ENCODE measurements at places on chromosomes 2 and 18.

DNA sequence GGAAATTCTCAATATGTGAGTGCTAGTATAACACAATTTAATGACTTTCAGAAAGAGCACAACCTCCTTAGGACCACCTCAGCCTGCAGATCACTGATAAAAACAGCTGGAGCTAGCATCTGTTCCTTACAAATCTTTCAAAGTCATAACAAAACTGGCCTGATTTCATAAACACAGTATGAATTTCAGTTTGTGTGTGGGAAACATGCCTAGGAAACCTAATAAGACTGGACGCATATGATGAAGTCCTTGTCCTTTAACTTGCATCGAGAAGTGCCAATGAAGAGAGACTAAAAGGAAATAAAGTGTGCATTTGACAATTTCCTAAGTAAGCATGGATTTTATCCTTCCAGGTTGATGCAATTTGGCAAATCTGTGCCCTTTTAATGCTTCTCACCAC lies 74.1 kb upstream of the KLHL14 start:
- no peak for DNase-seq

DNA sequence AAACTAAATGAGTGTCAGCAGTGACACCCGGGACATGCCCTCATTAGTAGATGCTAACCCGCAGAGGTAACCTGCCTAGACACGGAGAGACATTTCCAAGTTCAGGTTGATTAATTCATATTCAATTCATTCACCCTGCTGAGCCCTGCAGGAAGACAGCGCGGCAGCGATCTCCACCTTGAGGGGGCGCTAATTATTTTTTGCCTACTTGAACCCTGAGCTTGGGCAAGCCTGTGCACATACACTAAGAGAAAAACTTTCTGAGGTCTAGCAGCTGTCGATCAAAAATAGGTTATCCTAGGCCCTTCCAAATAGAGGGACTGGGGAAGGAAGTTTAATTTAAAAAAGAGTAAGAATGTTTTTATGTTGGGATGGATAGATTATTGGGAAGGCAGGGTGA lies 1.3 kb upstream of the LYPD6 start:
- no peak for DNase-seq

- DNase-seq, result no peak
These were observed 274.8 kb downstream of the AGAP1 start for GRCh38 chr2:235768606-235769005.

DNA sequence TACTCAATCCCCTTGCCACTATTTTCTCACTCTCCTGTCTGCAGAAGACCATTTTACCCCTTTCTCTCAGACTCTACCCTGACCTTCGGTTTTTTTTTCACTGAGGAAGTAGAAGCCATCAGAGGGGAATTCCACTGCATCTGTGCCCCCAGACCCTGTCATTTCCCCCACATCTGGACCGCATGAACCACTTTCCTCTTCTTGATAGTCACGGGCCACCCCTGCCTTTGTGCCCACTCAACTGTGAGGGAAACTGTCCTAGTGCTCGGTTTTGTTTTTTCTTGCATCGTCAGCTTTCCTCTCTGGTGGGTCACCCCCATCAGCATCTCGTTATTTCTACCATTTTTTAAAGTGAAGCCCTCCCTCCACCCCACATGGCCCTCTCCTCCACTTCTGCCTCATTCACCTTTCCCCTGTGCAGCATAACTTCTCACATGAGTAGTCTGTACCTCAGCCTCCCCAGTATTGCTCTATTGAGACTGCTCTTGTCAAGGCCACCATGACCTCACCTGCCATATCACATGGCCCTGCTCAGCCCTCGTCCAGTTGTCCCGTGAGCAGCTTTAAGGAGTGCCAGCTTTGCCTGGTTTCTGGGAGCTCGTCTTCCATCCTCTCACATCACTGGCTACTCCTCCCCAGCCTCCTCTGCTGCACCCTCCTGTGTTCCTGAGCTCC lies 32.4 kb downstream of the TMEM87B start:
- DNase-seq, result no peak

DNA sequence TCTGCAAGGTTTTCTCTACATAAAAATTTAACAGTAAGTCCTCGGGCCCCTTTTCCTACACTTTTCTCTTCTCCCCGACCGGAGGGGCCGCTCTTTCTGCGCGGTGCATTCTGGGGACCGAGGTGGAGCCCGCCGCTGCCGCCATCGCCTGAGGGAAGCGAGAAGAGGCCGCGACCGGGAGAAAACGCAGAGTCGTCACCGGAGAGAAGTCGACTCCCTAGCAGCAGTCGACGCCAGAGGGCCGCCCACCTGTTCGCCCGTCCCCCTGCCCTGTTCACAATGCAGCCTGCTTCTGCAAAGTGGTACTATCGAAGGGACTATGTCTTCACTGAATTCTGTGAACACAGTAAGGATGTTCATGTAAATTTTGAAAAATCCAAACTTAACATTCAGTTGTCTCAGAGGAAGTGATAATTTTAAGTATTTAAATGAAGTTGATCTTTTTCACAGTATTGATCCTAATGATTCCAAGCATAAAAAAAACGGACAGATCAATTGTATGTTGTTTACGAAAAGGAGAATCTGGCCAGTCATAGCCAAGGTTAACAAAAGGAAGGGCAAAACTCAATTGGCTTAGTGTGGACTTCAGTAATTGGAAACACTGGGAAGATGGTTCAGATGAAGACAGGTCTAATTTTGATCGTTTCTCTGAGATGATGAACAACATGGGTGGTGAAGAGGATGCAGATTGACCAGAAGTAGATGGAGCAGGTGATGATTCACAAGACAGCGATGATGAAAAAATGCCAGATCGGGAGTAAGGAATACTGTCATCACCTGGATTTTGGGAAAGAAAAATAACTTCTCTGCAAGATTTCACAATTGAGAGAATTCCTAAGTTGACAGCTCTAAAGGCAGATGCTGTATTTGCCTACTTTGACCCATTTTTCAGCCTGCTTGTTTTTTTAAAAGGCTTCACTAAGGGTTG lies 55.8 kb downstream of the ASXL2 start:
- peak; percentile 32 for DNase-seq

DNA sequence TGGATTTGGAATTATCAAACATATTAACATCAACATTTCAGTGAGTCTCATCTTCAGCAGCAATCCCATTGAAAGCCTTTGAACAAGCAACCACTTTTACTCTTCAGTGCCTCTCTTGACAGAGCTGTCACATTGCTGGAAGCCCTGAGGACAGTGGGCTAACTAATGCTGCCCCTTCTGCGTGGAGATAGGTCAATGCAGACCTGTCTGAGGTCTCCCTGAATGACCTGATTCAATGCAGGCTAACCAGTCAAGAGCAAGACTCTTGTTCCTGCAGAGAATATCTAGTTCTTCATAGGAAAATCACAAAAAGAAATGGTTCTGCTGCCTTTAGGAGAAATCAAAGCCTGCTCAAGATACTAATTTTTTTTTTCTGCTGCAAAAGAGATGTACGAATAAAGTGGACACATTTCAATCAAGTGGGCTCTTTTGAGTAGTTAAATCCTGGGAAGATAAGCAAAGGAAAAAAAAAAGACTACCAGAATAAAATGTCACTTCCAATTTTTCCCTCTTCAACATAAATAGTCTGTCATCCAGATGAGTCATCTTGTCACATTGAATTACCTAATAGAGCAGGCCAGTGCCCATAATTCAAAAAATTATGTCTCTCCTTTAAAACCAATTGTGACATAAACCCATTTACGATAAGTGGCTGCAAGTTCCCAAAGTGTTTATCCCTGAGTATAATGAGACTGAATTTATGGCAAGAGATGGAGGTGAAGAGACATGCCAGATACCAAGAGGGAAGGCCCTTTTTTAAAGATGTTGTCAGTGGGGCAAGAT lies 1269.0 kb upstream of the DDX18 start:
- DNase-seq, result no peak

- DNase-seq, result no peak
These were observed 203.4 kb upstream of the RND3 start for GRCh38 chr2:150690870-150691269.

- DNase-seq, result no peak
These were observed 48.8 kb downstream of the SLC66A2 start for GRCh38 chr18:79902640-79903039.

GRCh38 chr2:71069376-71069775 lies 928 bp downstream of the NAGK start:
- DNase-seq, result no peak

DNA sequence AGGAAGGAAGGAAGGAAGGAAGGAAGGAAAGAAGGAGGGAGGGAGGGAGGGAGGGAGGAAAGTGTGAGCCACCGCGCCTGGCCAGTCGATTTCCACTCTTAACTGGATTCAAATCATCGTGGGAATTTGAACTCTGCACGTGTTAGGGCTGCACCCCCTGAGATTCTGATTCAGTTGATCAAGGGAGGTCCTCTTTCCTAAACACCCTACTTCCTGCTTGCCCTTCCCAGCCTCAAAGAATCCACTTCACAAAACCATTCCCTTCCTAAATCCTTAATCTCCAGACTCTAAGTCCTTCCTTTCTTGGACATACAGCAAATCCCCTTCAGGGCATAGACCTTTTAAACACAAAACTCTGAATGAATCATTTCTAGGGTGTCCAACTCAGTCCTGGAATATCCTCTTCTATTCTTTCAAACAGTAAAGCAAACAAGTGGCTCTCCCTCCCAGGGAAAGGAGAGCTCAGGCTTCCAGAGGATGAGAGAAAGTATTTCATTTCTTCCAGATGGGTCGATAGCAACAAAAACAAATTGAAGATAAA lies 68.2 kb upstream of the MBOAT2 start:
- DNase-seq, result no peak

DNA sequence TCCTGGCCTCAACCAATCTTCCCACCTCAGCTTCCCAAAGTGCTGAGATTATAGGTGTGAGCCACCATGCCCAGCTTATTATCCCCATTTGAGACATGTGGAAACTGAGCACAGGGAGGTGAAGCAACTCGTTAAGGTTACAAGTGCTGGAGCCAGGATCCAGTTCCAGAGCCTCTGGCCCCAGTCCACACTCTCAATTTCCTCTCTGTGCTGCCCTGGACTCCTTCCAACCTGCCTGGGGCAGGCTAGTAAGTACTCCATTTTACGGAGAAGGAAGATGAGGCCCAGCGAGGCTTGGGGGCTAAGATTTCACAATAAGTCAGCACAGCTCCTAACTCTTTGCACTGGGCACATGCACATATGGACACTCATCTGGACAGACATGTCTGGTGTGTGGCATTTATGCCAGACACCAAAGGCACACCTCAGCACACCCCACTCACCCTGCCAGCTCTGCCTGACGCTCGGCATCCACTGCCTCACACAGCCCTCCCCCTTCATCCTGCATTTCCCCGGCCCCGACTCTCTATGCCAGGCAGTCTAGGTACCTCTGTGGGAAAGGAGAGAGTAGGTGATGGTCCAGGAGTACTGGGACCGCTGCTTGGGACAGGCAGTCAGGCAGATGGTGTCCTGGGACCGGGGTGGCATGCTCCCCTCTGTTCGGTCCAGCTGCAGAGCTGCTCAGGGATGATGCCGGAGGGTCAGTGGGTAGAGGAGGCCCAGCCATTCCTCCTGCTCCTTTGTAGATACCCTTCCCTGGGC lies 20.5 kb downstream of the CFAP65 start:
- no peak for DNase-seq

DNA sequence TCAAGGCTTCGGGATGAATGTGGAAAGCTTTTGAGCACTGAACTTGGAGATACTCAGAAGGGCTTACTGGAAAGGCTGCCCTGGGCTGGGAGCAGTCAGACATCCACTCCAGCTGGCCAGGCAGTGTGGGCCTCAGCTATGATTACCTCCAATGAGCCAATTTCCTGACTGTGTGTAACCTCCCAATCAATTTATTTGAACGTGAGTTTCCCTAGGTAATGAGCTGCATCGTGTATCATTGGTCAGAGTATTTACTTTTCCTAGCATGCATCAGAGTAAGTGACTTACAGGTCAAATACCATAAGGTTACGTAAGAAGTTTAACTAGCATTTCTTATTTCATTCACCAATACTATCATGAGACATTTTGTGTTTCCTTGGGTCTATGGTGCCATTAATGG lies 11.0 kb upstream of the CTAGE1 start:
- no peak for DNase-seq

DNA sequence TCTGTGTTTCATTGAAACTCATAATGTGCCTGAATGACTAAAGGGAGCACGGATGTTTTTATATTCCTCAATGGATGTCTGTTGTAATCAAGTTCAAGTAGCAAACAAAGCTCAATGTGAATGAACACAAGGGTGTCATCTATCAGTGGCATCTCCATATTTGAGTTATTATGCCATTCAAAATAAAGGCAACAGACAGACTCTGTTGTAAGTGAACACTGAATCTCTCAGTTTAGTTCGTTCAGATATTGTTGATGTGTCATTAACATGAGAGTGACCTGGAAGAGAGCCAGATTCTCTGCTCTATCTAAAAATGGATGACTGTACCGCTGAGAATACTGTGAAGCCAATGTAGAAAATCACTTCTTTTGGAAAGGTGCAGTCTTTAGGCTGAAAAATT lies 118.7 kb downstream of the NUP35 start:
- DNase-seq, result no peak

DNA sequence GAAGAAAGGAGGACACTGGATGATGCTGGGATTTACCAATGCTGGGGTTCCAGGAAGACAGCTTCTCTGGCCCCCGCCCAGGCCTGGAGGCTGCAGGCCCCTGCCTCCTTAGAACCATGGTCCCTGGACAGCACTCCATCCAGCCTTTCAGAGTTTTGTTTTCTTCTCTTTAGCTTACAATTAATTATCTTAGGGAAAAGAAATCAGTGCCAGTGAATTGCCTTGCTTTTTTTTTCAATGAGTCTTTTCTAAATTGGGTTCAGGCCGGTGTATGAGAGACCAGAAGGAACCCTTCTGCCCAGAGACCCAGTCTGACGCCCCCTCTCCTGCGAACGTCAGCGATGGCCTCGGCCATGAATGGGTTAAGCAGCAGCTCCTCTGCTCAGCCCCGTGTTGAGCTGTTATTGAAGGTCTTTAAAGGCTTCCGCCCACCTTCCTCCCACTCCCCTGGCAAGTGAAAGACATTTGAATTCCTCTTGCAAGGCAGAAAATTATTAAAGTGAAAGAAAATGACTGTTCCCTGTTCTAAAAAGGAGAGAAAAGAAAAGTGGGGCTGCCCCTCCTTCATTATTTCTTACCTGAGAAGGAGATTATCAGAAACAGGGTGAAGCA lies 65.7 kb upstream of the CHMP1B start:
- DNase-seq, result no peak

All from stimulated activated CD8-positive, alpha-beta memory T cell treated with anti-CD3 and anti-CD28 coated beads, Interleukin-7, amount 100 ng/mL, for 1 hour (primary cell).